NCI-H1930 (cell line): ENCODE measurements at places on chromosomes 3 and 15.

DNA sequence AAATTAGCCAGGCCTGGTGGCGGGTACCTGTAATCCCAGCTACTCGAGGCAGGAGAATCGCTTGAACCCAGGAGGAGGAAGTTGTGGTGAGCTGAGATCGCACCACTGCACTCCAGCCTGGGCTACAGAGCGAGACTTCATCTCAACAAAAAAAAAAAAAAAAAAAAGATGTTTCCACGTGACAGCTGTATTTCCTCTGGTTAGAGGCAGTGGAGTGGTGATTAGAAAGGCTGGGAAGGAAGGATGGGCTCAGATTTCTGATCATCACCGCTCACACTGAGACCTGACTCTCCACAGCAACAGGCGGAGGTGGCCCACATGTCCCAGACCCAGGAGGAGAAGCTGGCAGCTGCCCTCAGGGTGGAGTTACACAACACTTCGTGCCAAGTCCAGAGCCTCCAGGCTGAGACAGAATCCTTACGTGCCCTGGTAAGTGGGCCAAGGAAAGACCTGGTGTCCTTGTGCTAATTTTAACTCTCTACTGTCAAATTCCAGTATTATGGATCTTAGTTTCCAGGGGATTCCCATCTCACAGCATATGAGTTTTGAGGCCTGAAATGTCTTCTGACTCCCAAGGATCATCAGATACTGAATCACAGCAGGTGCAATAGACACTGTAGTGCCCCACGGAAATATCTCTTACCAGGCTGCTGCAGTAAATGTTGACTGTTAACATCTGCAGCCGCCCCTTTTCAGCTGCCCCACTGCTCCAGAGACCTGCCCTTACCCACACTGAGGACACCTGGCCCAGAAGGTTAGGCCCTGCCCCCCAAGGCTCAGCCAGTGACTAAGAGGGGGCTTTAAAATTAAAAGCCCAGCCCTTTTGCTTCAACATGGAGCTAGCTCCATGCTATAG is 66.9 kb downstream of the BFSP2 start:
- DNase-seq = no peak

DNA sequence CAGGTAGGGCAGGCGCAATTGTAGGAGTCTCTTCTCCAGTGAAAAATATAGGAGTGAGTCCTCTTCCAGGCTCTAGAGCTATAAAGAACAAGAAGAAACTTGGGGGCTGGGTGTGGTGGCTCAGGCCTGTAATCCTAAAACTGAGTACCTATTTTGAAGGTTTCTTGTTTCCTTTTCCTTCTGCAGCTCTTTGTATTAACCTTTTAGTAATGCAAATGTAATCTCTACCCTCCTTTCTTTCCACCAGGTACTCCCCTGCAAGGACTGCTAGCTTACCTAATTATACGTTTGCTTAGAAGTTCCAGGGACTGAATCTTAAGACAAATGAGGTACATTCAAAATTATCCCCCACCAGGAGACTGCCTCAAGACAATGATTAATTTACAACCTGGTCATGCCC is 75.9 kb downstream of the CD47 start:
- DNase-seq = no peak

DNA sequence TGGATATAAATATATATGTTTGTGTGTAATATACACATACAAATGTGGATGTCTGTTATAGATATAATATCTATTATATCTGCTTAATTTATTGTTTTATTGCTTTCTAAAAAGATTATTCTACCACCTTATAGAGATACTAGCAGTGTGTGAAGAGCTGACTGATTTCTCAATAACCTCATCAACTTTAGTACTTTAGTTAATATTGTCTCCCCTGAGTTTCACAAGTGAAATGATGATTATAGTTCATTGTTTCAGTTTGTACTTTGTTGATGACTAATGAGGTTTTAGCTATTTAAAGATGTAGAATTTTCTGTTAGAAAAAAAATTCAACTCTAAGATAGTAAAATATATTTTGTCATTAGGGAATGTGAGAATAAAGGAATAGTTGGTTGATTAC is 11.4 kb downstream of the RSRC1 start:
- no peak for DNase-seq

GRCh38 chr3:178393824-178394223 is 142.4 kb upstream of the KCNMB2 start:
- DNase-seq = no peak

DNA sequence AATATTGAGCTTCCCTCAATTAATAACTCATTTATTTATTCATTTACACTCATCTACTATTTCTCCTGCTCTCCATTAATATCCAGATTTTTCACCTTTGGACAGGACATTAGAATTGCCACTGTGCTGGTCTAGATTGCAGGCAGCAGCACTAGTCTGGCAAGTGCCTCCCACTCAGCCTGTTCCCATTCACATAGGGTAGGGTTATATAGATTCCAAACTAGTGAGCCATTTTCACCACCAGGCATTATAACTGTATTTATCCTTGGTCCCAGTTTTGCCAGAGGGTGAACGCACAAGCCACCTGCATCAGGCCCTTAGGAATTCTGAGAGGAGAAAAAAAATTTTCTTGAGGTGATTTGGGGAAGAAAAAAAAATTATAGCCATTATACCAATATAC is 44.5 kb downstream of the ANAPC13 start:
- DNase-seq = no peak

DNA sequence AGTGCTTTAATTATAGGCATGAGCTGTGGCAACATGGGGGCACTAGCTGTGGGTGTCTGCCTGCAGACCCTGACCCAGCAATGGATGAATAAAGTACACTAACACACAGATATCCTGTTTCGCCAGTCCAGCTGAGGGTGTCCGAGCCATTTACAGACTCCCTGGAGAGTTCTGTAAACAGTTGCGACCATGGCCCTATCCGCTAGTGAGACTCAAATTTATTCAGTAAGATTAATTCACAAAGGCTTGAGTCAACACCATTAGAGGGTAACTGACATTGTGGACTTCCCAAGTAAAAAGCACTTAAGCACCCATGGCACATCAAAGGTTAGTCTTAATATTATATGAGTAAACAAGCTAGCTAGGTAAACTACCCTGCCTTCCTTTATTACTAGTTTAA is 161.6 kb downstream of the TBL1XR1 start:
- DNase-seq = peak; percentile 24

DNA sequence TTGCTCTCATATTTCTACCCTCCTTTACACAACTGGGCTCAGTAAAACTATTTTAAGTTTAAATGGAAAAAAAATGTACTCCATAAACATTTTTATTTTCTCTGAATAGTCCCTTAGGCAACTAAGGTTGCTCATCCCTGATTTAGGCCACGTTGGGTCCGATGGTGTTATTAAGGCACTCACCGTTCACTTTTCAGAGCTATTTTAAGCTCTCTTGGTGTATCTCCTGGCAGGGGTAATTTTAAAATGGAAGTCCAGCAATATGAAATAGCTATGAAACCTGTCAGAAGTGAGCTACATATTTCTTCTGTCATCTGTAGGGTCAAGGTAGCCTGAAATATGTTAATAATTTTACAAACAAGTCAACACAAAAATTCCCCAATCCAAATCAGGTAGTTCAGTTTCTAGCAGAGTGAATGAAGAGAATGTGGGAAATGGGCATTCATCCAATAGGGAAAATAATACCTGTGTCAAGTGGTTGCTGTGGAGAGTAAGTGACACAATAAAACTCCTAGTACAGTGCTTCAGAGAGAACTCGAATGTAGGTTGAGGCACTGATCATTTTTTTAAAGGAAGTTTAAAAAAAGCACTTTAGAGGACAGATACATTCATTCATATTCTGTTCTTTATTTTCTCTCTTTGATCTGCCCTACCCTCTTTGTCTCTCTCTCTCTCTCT is 209.3 kb upstream of the FEZF2 start:
- DNase-seq = no peak

DNA sequence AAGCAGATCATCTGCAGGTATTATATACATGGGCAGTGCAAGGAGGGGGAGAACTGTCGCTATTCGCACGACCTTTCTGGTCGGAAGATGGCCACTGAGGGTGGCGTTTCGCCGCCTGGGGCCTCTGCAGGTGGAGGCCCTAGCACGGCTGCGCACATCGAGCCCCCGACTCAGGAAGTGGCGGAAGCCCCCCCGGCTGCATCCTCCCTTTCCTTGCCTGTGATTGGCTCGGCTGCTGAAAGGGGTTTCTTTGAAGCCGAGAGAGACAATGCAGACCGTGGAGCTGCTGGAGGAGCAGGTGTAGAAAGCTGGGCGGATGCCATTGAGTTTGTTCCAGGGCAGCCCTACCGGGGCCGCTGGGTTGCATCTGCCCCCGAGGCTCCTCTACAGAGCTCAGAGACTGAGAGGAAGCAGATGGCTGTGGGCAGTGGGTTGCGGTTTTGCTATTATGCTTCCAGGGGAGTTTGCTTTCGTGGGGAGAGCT is 639 bp downstream of the MKRN3 start:
- peak; percentile 67 for DNase-seq

DNA sequence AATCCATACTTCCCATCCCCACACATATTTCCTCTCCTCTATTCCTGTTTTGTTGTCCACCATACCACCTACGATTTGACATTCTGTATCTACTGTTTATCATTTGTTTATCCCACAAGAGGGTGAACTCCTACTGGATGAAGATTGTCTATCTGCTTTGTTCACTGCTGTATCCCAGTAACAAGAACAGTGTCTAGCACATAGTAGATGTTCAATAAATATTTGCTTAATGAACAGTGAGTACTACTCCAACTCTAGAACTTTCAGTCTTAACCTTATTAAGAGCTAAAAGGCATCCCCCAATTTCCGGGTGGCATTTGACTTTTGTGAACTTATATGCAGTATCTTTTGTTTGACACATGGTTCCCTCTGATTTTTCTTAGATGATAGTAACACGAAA is 1.3 kb downstream of the PYGO1 start:
- no peak for DNase-seq

DNA sequence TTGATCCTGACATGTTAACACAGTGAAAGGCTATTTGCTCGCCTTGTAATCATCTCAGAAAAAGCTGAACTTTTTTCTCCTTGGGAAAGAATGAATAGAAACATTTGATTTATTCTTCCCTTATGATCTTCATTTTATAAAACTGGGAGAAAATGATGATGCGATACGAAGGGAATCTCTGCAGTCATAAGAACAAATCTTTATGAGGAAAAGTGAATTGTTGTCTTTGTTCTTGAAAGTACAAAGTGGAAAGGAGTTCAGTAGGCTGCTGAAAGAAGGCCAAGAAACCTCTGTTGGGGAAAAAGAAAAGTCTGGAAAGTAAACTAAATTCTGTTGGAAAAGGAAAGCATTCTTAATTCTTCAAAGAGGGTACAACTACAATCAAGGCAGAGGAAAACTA is 248.8 kb downstream of the NSUN3 start:
- DNase-seq = no peak

GRCh38 chr3:155244216-155244615 is 49.3 kb downstream of the STRIT1 start:
- DNase-seq = no peak

- no peak for DNase-seq
Measured at GRCh38 chr3:122786066-122786465, 7.6 kb downstream of the HSPBAP1 start.

GRCh38 chr15:35071106-35071505 is 14.0 kb downstream of the NANOGP8 start:
- DNase-seq = no peak

DNA sequence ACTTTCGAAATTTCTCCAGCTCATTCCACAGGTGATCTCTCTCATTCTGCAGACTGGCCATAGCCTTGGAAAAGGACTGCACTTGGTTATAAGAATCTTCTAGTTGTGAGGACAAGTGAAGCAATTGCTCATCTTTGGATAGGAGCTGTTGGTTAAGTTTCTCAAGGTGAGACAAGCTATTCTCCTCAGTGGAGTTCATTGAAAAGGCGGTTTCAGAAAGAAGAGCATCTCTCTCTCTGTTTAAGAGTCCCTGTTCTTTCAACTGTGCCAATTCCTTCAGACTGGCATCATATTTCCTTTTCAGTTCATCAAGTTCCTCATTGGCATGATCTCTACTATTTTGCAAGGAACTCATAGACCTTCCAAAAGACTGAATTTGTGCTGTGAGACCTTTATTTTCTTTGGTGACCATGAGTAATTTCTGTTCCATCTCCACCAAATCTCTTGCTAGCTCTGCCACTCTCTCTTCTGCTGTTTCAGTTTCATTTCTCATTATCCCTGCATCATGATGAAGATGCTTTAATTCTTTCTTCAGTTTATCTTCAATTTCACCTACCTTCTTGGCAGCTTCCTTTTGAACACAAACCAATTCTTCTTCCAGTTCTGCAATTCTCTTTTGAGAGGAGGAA is 30.2 kb upstream of the HCLS1 start:
- DNase-seq = no peak

- DNase-seq = no peak
Measured at GRCh38 chr3:179166561-179167201, 18.5 kb downstream of the PIK3CA start.

GRCh38 chr3:56302417-56302816 is 165.8 kb downstream of the ERC2 start:
- no peak for DNase-seq

DNA sequence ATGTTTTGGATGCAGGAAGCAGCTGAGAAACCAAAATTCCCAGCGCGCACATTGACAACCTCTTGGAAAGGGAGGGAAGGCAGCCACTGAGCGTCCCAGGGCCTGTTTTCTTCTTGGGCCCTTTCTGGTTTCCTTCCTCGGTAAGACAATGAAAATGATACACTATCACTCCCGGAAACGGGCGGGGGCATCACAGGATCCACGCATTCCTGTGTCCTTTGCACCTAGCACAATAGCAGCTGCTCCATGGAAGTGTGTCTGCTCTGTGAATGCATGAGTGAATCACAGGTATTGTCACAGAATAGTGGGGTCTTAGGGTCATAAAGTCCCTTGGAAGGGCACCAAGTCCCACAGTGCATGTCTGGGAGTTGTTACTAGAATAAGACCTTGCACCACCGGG is 6.3 kb upstream of the ITPKA start:
- DNase-seq = no peak

DNA sequence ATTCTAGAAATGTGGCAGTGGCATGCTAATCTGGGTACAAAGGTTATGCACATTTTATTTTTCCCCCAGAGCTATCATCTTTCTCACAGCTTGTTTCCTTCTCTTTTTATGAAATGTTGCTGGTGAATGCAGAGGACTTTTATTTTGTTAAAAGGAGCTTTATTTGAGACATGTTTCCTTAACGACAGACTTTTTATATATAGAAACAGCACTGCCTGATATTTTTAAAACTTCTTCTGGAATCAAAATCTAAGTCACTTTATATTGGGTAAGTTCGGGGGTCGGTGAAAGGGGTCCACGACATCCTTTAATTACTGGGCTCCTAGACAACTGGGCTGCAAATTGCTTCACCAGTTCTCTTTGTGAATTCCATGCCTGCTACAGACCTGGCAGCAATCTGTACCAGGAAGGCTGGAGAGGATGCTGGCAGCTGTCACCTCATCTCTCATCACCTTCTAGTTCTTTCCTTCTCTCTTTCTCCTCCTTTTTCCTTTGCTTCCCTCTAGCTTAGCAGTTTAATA is 464.7 kb downstream of the PDCD6IP start:
- DNase-seq = no peak

GRCh38 chr15:38941399-38941953 is 376.9 kb upstream of the RASGRP1 start:
- DNase-seq = no peak
